ENCODE measurements at places on chromosomes 6 and 20.

GRCh38 chr6:51570168-51570921 is 517.1 kb downstream of the PKHD1 start:
- DNase-seq, result no peak

DNA sequence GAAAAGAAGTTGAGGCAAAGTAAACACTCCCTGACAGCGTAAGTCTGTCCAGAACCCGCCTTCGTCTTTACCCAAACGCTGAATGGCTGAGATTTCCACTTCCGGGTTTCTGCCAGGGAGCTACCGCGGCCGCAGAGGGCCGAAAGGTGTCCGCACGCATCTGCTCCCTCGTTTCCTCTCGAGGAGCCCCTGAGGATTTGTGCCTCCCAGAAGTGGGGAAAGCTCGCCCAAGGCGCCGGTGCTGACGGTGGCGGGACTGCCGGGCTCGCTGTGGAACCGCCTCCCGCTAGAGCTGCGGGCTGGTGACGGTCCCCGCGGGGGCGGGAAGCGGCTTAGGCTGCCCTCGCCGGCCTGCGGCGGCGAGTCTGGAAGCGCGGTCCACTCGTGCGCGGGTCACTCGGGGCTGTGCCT is 1760.2 kb upstream of the DEFB115 start:
- DNase-seq, result no peak

GRCh38 chr6:105179244-105180065 is at the start of gene POPDC3:
TSS of gene POPDC3 (minus strand) at chr6:105180014. CDS start at chr6:105161909, 18,105 bp downstream.
- peak; percentile 71 for DNase-seq

- DNase-seq, result no peak
Observed at GRCh38 chr6:132209351-132209750, 191.9 kb downstream of the MOXD1 start.

GRCh38 chr20:10216146-10216791 is 2.4 kb upstream of the SNAP25 start:
- DNase-seq, result no peak

DNA sequence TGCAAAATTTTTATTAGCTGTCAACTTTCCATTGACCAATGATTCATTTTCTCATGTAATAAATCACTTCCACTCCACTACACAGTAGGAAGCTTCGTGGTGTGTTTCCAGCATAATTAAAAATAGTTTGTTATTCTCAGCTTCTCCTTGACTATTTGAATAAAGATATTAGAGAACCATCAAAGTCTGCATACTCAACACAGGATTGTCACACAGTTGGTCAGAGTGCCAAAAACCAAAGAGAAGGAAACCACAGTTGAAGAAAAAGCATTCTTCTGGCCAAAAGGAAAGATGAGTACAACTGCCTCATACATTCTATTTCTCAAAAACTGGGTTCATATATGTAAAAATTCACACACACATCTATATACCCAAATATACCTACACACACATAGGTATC is 455.1 kb upstream of the HSF2 start:
- DNase-seq, result no peak

- no peak for DNase-seq
Observed at GRCh38 chr6:24052590-24052961, 73.4 kb upstream of the NRSN1 start.

- DNase-seq, result peak; percentile 74
Observed at GRCh38 chr6:161748535-161749416, 474.9 kb upstream of the AGPAT4 start.

GRCh38 chr20:61447952-61448351 is 195.9 kb downstream of the CDH4 start:
- no peak for DNase-seq

DNA sequence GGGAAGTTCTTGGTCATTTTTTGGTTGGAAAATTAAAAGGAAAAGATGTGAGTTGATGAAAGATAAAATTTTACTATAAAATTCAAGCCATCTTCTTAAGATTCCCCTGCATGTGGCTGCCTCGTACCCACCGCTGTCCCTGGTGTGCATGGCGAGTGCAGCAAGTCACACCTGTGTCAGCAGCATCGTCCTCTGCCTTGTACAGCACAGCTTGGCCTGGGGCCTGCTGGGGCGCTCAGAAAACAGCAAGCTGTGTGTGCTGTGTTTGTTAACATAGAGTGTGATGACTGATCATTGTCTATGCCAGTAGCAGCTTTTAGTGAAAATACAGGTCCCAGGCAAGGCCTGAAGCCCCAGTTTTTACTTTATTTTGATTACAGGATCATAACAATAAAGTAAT is 56.7 kb downstream of the FAM120B start:
- DNase-seq, result no peak

GRCh38 chr6:137602313-137603197 is 108.4 kb upstream of the OLIG3 start:
- DNase-seq, result no peak

- DNase-seq, result no peak
Observed at GRCh38 chr6:15845492-15845891, 182.7 kb upstream of the DTNBP1 start.

- DNase-seq, result no peak
Observed at GRCh38 chr6:21556968-21557721, 36.4 kb upstream of the SOX4 start.

- no peak for DNase-seq
Observed at GRCh38 chr20:10352934-10353824, 80.8 kb downstream of the MKKS start.

- no peak for DNase-seq
Observed at GRCh38 chr6:133997267-133997666, 44.2 kb downstream of the TBPL1 start.

- no peak for DNase-seq
Observed at GRCh38 chr6:43893073-43893472, 123.1 kb downstream of the VEGFA start.

- no peak for DNase-seq
Observed at GRCh38 chr20:43459022-43459942, 1.6 kb downstream of the SRSF6 start.

GRCh38 chr20:10078403-10078802 is 43.6 kb downstream of the ANKEF1 start:
- no peak for DNase-seq

DNA sequence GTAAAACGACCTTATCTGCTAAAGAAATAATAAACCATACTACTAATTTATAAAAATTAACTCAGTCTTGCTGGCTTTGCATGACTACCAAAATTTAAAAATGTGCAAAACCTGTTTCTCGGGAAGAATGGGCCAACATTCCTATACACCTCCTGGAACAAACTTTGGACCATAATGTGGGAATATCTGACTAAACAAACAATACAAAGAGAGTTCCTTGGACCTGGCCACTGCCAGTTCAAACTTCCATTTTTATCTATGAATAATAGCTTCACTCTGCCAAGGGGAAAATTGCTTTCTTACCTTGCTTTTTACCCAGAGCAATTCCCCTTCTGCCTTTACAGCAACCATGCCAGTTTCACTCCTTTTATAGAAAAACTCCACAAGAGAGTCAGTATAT is 38.7 kb upstream of the POU5F1 start:
- no peak for DNase-seq

- no peak for DNase-seq
Observed at GRCh38 chr6:168602576-168602975, 161.6 kb downstream of the SMOC2 start.

- no peak for DNase-seq
Observed at GRCh38 chr6:157620944-157621343, 202.1 kb upstream of the SNX9 start.

DNA sequence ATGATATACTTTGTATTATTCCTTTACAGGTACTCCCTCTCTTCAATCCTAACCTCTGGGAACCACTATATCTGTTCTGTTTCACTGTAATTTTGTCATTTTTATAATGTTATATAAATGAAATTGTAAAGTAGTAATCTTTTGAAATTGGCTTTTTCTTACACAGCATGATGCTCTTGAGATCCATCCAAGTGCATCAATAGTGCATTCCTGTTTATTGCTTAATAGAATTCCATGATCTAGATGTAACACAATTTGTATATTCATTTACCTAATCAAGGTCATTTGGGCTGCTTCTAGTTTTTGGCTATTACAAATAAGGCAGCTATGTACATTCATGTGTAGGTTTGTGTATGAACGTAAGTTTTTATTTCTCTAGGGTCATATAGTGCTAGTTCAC is 174.6 kb downstream of the KHDC1L start:
- no peak for DNase-seq

- DNase-seq, result no peak
Observed at GRCh38 chr20:47059536-47059935, 164.9 kb downstream of the EYA2 start.

- no peak for DNase-seq
Observed at GRCh38 chr6:83927470-83927869, 68.0 kb downstream of the CYB5R4 start.

DNA sequence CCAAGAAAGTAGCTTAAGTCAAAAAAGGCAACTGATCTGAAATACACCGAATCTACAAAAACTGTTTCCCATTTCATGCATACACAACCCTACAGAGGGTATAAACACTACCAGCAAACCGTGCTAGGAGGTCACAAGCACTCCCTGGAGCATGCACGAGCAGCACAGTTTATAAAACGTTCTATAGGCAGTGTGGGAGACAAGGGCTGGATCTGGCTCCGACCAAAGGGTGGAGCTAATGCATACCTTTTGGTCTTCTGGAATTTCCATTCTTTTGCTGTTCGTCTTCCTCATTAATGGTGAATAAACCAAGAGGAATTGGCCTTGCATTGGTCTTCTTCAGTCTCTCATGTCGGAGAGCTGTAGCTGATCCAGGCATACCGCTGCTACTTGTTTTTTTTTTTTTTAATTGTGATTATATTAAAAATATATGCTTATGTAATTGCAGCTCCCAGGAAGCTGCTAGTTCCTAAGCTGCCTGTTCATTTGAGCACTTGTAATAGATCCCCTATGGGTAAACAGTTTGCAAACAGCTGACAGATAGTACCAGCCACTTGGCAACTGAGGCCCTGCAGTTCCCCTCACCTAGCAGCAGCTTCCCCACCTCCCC is 24.5 kb downstream of the MAP7 start:
- DNase-seq, result peak; percentile 42

DNA sequence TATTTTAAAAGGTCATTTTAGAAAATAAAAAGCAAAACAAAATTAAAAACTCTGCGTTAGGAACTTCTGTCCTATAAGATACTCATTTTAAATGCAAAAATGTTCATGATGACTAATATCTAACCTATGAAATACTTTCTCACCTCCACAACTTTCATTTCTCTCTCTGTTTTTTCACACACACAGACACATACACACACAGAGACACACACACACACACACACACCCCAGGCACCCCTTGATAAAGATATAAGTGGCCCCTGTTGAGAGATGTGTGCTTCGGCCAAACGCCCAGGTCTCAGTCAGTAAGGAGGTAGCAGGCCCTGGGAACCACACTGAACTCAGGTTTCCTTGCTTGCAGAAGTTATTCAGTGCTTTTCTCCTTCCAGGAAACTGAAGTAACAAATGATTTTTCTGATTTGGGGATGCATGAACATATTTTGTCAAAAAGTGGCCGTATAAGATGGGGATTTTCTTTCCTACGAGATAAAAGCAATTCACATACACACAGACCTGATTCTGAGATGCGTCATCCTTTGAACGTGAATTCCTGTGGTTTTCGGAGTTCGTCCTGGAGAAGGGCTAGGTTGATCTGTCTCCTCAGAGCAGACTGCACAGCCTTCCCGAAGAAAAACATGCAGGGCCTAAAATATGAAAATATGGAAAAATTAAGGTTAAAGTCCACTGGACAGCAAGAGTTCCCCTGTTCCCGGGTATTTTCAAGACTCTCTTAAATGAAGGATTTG is 306.8 kb upstream of the FOXQ1 start:
- DNase-seq, result no peak

DNA sequence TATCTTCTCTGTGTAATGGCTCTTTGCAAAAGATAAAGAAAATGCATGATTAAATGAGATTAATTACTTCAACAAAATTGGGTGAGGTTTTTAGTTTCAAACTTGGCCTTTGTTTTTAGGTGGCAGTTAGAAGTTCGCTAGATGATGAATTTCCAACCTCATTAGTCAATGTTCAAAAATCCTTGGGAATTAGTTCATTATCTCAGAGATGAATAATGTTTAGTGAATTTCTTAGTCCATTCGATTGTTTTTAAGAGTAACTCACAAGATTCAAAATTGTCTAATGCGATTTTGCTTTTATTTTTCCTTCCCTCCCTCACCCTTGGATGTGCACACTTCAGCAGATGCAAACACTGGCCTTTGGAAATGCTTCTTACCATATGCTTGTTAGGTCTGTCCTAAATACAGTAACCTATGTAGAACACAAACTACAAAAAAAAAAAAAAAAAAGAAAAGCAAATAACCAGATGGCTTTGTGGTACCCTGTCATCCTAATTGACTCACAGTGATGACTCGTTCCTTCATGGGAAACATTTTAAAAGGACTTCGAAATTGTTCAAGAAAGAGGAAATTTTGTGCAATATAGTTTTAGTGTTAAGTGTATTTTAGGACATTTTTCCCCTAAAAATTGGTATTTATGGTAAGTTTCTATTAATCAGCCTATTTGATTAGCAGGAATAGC is 66.7 kb downstream of the FAM229B start:
- no peak for DNase-seq

DNA sequence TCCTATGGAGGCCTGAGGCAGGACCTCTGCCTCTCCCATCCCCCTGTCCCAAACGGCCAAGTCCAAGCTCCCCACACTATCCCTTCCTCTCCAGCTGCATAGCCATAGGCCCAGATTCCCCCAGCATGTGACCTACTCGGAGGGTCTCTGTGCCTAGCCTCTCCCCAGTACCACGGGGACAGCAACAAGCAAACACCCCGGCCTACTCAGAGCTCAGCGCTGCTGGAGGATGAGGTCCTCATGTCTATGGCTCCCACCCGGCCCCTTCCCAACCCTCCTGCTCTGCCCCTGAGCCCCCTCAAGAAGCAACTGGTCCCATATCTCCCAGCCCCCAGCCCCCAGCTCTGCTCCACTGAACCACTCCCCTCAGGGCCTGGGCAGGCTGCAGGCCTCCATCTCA is 24.2 kb downstream of the RNASET2 start:
- no peak for DNase-seq

DNA sequence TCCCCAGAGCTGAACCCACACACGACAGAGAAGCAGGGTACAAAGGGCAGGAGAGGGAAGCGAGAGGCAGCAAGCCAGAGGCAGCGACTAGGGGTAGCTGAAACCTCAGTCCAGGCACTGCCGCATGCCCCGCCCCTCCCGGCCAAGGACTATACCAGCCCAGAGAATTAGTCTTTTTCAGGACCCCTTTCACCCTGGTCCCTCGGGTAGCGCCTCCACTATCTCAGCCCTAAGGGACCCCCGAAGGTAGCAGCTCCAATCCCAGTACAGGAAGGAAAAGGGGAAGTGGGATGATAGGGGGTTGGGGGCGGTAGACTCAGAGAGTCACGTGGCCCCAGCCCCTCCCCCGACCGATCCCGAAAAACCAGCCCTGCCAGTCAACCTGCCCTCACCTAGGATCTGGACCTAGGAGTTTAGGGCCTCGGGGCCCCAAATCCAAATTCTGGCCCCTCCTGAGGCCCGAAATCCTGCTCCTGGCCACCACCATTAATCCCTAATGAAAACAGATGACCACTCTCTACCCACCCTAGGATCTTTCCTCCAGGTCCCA is 1.3 kb downstream of the RGL2 start:
- peak; percentile 21 for DNase-seq
